ENCODE measurements at places on chromosomes 13 and 19. TPM values are rescaled to one million over a fixed set of nuclear protein-coding genes. Genes with fewer than 3 reads are reported as not detected.

DNA sequence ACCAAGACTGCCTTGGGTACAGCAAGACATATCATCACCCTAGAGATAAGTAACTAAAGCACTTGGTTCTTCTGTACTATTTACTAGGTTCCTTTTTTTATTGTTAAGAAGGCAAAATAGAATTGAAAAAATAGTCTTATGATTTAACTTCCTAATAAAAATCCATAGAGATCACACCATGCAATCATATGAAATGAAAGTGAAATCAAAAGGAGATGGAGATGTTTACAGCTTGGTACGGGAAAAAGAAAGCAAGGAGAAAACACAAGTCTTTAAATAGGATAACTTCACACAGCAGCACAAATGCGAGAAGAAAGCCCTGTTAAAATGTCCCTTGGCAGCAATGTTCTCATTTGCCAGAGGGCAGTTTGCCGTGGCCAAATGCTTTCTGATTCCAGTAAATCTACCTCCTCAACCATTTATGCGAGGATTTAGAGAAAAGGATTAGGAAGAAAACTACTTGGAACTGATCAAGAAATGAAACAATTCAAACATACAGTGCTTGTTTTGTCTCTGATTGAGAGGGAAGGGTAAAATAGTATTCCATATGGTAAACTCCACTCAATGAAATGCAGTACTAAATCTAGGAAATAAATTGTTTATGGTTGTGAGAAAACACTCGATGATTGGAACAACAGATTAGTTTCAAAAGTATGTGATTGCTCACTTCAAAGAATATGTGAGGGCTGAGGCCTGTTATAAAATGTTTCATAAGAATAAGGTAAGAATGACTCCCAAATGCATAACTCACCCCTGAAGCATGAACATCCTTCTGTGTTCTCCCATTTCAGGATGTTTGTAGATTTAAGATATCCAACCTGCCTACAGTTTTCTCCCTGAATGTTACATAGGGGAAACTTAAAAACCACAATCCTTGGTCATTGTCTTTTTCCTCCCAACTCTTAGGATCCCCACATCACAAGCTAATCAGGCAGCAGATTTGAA is 487.8 kb downstream of the DACH1 start:
- DNase-seq: no peak

- no peak for DNase-seq
Observed at GRCh38 chr13:98199480-98199879, 22.4 kb upstream of the RNF113B start.

KASH5 gene
- 0.59 TPM for total RNA-seq

ZSCAN1 gene
- total RNA-seq: 4.1 TPM

CXCL17 gene
- total RNA-seq: 0.12 TPM
